Epithelial cell of proximal tubule (primary cell): ENCODE measurements at places on chromosomes 16 and 17. TPM values are rescaled to one million over a fixed set of nuclear protein-coding genes. Genes with fewer than 3 reads are reported as not detected.

HAP1 gene
- total RNA-seq, result 0.06 and 0.14 TPM in 2 replicates

MYH1 gene
- not detected in 2 replicates for total RNA-seq

- no peak for DNase-seq
Observed at GRCh38 chr16:50972876-50973275, 178.2 kb downstream of the SALL1 start.

DNA sequence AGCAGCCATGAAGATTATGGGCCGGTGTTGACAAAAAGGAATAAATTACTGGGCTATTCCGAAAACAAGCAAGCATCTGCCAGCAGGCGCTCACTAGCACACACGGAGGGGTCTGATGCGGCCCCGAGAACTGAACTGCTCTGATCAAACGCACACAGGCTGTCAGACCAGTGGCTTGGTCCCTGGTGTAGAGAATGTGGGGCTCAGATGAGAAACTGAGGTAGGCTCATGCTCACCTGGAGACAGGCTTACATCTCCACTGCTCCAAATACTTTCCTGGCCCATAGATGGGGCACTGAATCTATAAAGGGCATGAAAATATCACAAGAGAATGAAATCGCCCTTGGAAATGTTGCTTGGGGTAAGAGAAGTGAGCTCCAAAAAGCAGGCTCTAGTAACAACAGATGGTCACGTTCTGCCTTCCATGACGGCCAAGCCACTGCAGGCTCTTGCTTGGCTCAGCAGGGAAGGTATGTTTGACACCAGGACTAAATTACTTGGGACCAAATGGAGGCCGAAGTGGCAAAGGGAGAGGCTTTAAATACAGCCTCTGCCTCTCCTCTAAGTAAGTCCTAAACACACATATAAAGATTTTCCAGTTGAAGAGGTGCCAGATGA is 5.4 kb downstream of the ABR start:
- no peak for DNase-seq

- no peak for DNase-seq
Observed at GRCh38 chr17:30801671-30802070, 22.8 kb downstream of the CRLF3 start.

DNA sequence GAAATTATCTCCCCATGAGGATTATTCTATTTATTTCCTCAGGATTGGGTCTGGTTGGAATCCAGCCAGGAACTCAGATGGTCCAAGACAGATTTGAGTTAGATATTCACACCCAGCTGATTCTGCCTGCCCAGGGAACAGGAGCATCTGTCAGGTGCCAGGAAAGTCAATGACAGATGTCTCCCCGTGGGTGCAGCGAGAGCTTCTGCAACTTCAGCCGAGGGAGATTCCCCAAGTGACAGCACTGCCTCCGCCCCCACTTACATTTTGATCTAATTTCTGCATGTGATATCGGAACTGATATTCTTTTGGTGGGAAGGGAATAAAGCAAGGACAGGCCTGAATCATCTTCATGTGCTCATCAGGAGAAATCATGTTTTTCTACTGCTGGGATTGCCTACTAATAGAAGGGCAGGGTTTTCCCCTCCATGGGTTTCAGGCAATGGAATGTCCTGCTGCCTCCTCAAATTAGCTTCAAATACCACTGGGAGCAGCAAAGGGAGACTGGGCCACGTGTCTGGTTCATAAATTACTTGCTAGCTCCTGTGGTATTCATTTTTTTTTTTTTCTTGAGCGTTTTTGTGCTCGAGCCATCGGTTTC is 15.7 kb upstream of the DHX8 start:
- DNase-seq, result peak; percentile 67

- DNase-seq, result no peak
Observed at GRCh38 chr17:64401244-64401860, 10.7 kb upstream of the PECAM1 start.

DNA sequence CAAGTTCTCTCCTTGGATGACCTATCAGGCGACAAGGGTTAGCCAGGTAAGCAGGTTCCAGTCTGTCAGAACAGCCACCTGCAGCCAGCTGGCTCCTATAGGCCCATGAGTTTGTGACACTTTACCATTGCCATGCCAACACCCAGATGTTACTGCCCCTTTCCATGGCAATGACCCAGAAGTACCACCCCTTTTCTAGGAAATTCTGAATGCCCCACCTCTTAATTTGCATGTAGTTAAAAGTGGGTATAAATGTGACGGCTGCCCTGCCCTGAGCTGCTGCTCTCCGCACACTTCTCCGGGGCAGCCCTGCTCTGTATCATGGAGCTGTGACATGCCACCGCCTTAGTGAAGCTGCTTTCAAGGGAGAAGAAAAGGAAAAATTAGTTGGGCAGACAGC is 10.0 kb upstream of the SECTM1 start:
- no peak for DNase-seq

GRCh38 chr17:2860045-2860444 is 63.8 kb downstream of the RAP1GAP2 start:
- no peak for DNase-seq

GRCh38 chr17:20271011-20271610 is 196.2 kb downstream of the LGALS9B start:
- DNase-seq, result no peak

- DNase-seq, result no peak
Observed at GRCh38 chr16:11497851-11498289, 88.8 kb downstream of the LITAF start.
